Heart left ventricle (tissue), 16 donors: ENCODE measurements at places on chromosomes 5 and 9. TPM values are rescaled to one million over a fixed set of nuclear protein-coding genes. Genes with fewer than 3 reads are reported as not detected.
A peak's percentile ranks its signal among the peaks of the same experiment; 100 is the strongest.

FBP2 gene
- total RNA-seq: not detected

PFDN1 gene
- 75.0 TPM for total RNA-seq

SLC6A7 gene
- not detected for total RNA-seq

KIF12 gene
- total RNA-seq: not detected

SPOCK1 gene
- total RNA-seq: 18.9 TPM

ZFP2 gene
- total RNA-seq: 1.2 TPM

CDC23 gene
- total RNA-seq: 25.6 TPM

NPR3 gene
- 32.7 TPM for total RNA-seq

GRCh38 chr9:23824830-23825591, 1.0 kb downstream of the ELAVL2 start:
- peaks cover 72% of the 10 kb centered on the region for H3K27me3 ChIP-seq
- DNase-seq: peak; percentile 33
- H3K4me1 ChIP-seq: peaks cover 24% of the 10 kb centered on the region
- H3K27ac ChIP-seq: no peak overlapping the region

DNA sequence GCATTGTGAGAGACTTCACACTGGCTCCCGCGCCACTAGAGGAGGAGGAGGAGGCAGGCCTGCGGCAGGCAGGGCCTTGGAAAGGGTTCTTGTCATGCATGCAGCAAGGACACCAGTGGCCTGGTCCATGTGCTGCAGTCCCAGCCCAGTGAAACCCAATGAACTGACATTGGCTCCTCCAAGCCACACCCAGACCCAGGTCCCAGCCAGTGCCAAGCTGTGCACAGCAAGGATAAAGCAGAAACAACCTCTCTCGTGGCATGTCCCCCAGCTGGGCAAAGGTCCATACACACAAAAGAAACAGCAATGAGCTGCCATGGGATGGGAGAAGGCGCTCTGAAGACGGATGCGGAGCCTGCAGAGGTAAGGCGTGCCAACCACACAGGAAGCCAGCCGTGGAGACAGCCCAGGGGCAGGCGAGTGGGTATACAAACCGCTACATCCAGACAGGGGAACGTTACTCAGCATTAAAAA, 89.2 kb downstream of the SEMA4D start:
- DNase-seq: no peak
- H3K27me3 ChIP-seq: no peaks in the 10 kb centered on the region
- H3K4me3 ChIP-seq: no peak overlapping the region
- no peak overlapping the region for H3K27ac ChIP-seq
- H3K4me1 ChIP-seq: no peaks in the 10 kb centered on the region

DNA sequence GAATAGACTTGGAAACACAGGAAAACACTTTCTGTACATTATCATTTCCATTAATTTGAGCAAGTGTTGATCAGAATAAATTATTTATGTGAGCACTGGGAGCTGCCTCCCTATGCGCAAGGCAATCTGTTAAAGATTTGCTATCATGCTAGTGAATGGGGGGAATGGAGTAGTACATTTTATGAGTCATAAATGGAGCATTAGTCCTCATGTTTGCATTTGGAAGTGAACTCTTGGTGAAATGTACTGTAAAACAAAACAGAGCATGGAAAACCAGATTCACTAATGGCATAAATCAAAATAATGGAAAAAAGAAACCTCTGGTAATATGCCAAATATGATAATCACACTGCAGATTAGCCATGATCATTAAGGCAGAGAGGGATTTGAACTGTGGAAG, 40.5 kb upstream of the TMC1 start:
- no peaks in the 10 kb centered on the region for H3K36me3 ChIP-seq
- no peak for DNase-seq
- H3K4me3 ChIP-seq: no peak overlapping the region
- H3K4me1 ChIP-seq: peaks cover 14% of the 10 kb centered on the region
- no peak overlapping the region for H3K27ac ChIP-seq
- no peaks in the 10 kb centered on the region for H3K27me3 ChIP-seq

- no peak overlapping the region for H3K4me3 ChIP-seq
- H3K4me1 ChIP-seq: peaks cover 25% of the 10 kb centered on the region
- no peaks in the 10 kb centered on the region for H3K36me3 ChIP-seq
Observed at GRCh38 chr5:75558981-75559632, 47.4 kb downstream of the POLK start.

GRCh38 chr5:53560028-53560427, 411 bp upstream of the NDUFS4 start:
- no peak for DNase-seq
- H3K4me1 ChIP-seq: peaks cover 16% of the 10 kb centered on the region
- no peaks in the 10 kb centered on the region for H3K27me3 ChIP-seq
- peak overlapping the region; percentile 78 for H3K4me3 ChIP-seq
- no peaks in the 10 kb centered on the region for H3K36me3 ChIP-seq

DNA sequence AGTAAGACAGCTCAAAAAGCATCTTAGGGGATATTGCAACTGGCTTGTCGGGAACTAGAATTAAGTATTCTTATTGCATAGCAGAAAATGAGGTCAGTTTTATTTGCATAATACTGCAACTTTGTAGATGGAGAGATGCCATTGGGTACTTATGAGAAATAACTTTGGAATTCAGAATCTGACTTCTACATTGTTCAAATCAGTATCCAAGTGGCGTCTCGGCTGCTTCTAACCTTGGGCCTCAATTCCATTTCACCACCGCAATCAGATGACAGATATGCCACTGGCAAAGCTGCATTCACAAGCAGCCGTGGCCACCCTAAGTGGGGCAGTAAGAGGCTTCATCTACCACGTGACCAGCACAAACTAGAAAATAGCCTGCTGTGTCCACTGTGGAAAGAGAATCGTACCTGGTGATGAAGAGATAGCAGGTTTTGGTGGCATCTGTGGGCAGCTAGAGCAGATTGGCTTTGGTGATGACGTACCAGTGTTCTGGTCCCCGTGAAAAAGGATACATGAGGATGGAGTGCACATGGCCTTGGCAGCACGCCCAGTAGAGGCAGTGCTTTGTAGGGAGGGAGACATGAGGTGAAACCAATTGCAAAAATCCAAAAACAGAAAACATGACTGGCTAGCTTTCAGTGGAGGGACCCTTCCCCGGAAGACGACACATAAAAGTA, 116.6 kb downstream of the KLHL3 start:
- no peaks in the 10 kb centered on the region for H3K27me3 ChIP-seq
- no peak overlapping the region for H3K4me3 ChIP-seq

DNA sequence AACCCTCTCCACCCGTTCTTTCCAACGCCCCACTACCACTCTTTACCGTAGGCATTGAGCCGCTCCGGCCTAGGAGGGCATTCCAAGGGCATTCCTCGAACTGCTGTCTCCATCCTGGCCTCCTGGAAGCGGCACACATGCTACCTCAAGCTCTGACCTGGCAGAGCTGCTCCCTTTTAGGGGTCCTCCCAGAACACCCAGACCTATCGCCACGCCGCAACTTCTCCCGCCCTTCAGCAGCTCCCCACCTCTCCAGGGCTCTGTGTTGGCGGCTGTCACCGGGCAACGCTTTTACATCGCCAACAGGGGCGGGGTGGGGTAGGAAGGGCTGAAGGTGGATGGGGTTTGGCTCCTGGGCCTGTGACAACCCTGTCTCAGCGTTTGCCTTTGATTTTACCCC, 4.6 kb upstream of the MYORG start:
- H3K4me1 ChIP-seq: peaks cover 33% of the 10 kb centered on the region
- peak overlapping the region; percentile 72 for H3K27ac ChIP-seq
- peak; percentile 48 for DNase-seq
- H3K27me3 ChIP-seq: no peaks in the 10 kb centered on the region
- H3K4me3 ChIP-seq: peak overlapping the region; percentile 69
